ENCODE measurements at places on chromosomes 7 and 10.

GRCh38 chr7:153297141-153297540 lies 537.6 kb downstream of the ACTR3B start:
- peak; percentile 50 for DNase-seq

DNA sequence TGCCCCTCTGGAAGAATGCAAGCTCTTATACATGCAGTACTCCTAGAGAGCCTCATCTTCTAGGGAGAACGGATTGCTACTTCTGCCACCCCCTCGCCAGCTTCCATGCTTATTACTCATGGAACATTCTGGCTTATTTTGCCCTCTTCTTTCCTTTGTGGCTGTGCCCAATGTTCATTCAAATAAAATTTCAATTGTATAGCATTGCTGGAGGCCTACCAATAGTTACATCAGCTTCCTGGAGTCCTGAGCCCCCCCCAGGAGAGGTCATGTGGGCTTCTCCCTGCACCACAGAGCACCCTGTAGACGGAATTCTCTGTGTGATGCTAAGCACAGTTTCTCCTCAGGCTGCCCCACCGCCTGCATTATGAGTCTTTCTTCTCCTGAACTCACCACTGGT lies 1094.0 kb downstream of the KCNMA1 start:
- DNase-seq, result peak; percentile 36

- DNase-seq, result no peak
These were observed 45.5 kb upstream of the ZNF716 start for GRCh38 chr7:57404343-57404966.

- no peak for DNase-seq
These were observed 160.7 kb downstream of the PTPN20 start for GRCh38 chr10:47071891-47072290.

DNA sequence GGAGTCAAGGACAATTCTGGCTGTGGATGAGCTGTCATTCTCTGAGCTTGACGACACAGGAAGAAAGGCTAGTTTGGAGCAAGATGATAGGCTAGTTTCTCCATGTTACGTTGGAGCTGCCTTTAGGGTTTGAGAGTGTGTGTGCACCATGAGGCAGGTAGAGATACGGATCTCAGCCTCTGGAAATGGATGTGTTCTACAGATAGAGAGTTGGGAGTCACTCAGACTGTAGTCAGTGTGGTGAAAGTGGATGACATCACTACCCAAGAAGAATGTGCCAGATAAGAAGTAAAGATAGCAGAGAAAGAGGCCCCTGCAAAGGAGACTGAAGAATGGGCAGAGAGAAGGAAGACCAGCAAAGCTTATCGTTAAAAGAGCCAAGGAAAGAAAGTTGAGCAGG lies 42.4 kb downstream of the PNLIPRP3 start:
- no peak for DNase-seq

- DNase-seq, result no peak
These were observed 11.0 kb downstream of the SVIL start for GRCh38 chr10:29623797-29624196.

- no peak for DNase-seq
These were observed 165.8 kb downstream of the CACNB2 start for GRCh38 chr10:18306031-18306430.

DNA sequence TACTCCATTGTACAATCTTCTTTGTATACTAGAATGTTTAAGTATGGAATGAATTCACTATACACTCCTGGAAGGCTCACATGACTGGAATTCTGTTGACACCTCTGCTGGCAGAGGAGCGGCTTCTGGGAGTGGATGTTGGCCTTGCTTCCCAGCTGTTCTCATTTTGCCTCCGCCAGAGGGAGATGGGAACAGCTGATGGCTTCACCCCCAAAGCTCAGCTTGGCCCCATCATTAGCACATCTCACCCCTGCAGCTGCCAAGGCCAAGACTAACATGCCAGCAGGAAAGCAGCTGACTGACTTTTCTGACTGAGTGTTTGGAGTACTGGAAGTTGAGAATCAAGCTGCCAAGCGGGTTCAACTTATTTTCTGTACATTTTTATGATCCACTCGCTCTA lies 15.1 kb downstream of the ADAM12 start:
- DNase-seq, result no peak

DNA sequence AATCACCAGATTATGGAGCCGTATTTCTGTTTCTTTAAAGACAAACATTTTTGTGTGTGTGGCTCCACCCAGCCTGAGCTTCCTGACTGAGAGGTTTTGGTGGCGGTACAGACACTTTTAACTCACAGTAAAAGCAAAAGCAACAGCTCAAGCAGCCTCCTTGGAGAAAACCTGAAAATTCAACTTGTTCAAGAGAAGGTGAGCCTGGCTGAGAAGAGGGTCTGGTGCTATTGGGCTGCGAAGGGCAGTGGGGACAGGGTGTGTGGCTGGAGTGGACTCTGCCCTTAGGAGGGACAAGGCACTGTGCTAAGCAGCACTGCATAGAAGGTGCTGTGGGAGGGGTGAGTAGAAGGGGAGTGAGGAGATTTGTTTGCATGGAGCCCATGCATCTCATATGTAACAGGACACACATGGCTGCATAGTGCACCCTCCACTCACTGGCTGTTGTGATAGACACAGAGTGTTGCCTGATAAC lies at the start of gene GIMAP7:
TSS of gene GIMAP7 (plus strand) at position 125 of the 475 bp plus-strand sequence. CDS start 5,103 bp downstream, outside the sequence.
- no peak for DNase-seq

DNA sequence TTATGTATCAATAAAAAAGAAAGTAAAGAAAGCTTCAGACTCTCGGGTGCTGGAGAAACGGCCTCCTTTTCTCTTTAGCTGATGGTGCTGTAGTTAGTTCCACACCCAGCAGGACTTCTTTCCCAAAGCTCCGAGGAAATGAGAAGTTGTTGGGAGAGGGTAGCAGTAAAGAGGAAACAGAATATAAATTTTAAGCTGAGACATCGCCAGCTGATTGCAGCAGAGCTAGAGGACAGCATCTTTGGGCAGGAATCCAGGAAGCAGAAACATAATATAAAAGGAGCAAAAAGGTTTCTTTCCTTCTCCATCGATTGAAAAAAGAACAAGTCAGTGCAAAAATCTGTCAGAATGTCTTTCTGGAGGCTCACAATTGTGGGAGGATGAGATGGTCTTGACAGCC lies 616.9 kb upstream of the FOXK1 start:
- DNase-seq, result peak; percentile 5

DNA sequence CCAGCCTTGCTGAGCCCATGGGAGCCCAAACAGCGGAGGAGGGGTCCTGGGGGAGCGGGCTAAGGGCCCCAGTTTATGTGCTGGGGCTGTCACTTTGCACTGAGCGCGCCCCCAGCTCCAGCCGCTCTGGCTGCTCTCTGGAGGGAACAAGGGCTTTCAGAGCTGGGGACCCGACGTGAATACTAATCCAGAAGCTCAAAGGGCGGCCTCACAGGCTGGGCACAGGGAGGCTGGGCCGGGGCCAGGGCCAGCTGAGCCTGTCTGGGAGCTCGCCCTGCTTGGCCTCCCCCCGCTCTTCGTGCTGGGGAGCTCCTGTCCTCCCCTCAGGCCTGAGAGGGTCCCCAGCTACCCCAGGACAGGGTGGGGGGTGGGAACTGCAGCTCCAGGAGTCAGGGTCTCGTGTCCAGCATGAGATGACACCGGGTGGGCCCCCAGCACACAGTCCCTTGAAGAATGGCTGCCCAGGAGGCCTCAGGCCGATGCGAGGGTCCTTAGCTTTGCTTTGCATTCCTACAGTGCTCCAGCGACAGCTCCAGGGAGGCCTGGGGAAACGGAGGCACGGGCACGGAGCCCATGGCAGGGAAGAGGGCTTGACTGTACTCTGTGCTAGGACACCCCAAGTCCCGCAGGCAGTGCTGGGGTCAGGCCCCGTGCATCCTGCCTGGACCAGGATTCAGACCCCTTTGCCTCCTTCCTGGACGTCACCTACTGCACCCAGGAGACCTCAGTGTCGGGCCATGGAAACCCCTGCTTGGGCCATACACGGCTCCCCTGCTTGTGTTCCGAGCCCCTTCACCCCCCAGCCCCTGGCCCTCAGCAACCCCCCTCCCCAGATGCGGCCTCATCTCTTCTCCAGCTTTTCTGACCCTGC lies 5.8 kb upstream of the AMZ1 start:
- DNase-seq, result no peak

DNA sequence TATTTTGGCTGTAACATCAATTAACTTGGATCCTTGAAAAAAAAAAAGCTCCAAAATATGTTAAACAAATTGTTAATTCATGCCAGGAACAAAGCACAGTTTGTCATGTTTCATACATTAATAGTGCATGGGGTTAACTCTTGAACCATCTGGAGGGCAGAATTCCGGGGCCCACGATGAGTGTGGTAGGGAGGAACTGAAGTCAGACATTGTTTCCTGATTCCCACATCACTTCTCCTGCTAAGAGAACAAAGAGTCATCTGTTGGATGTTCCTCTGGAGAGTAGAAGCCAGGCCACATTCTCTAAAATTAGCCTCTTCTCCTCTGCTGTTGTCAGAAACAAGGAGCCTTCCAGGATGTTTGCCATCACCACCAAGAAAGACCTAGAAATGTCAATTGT lies 54.6 kb downstream of the TMEM178B start:
- peak; percentile 69 for DNase-seq

GRCh38 chr10:61765176-61766087 lies 102.7 kb downstream of the CABCOCO1 start:
- no peak for DNase-seq

DNA sequence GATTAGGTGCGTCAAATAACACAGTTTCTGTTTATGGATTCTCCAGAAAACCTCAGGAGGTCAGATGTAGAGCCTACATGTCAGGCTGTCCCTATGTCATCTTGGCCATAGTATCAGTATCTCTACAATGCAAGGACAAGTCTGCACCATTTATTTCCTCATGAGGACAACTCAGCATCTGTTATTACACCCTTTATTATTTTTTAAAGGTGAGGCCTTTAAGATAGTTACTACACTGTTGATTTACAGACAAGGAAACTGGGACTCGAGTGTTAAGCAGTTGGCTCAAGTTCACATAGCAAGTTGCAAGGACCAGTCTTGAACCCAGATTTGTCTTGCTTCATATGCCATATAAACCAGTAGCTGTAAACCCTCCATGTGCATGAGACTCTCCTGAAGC lies 23.2 kb upstream of the PPA1 start:
- DNase-seq, result no peak

DNA sequence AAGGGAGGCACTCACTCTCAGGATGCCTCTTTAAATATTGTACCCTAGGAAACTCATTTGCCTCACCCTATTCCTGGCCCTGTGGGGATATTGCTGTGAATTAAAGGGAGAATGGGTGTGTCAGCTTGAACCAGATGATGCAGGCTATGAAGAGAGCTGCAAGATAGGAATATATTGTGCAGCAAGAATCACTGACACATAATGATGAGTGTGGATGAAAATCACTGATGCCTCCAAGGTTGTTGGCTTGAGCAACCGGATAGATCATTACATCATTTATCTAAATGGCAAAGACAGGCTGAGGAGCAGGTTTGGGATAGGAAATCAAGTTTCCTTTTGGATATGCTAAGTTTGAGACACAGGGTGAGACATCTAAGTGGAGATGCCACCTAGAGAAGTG lies 6.2 kb downstream of the SLC26A4 start:
- DNase-seq, result no peak

GRCh38 chr7:5693529-5693928 lies 87.9 kb downstream of the RNF216 start:
- DNase-seq, result peak; percentile 34

GRCh38 chr7:91976743-91977142 lies 36.1 kb downstream of the AKAP9 start:
- no peak for DNase-seq

- DNase-seq, result no peak
These were observed 121.7 kb downstream of the WDFY4 start for GRCh38 chr10:48806342-48806741.

DNA sequence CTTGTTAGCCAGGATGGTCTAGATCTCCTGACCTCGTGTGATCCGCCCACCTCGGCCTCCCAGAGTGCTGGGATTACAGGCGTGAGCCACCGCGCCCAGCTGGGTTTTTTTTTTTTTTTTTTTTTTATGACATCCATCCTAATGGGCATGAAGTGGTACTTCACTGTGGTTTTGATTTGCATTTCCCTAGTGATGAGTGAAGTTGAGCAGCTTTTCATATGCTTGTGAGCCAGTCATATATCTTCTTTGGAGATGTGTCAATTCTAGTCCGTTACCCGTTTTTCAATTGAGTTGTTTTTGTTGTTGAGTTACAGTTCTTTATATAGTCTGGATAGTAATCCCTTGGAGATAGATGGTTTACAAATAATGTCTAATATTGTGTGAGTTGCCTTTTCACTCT lies 127.7 kb downstream of the SMURF1 start:
- no peak for DNase-seq

DNA sequence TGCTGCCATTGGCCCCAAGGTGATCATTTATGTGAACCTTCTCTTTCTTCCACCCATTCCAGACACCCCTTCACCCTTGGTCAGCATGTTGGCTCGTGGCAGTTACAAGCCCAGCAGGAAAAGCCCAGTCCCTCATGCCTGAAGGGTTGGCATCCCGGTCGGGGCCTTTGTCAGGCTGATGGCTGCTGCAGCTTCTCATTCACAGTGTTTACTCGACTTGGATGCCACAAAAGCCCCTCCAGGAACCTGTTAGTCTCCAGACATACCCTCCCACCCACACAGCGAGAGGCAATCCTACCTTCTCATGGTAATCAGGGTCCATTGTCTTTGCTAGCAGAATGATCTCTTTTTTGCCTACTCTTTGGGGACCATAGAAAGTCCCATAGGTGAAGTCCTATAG lies 200.8 kb upstream of the PFKP start:
- no peak for DNase-seq

GRCh38 chr7:43790006-43790405 lies 31.5 kb downstream of the BLVRA start:
- DNase-seq, result no peak

GRCh38 chr10:102726274-102726673 lies 11.8 kb downstream of the SFXN2 start:
- DNase-seq, result no peak

GRCh38 chr10:95517536-95518454 lies 43.4 kb downstream of the SORBS1 start:
- peak; percentile 60 for DNase-seq

DNA sequence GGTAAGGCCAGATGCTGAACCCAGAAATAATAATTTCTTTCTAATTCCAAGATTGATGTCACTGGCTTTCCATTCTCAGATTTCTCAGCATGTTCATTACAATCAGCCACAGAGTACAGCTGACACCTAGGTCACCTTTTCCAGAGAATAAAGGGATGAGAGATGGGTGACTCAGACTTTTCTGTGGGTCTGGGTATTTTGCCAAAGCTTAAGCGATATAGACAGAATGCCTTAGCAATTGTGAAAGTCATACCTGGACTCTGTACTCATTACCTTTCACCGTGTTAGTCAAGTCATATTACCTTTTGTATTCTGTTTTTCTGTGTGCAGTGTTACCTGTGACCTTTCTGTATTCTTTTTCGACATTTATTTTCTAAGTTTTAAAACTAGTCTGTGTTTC lies 10.6 kb upstream of the PRTFDC1 start:
- DNase-seq, result peak; percentile 83

DNA sequence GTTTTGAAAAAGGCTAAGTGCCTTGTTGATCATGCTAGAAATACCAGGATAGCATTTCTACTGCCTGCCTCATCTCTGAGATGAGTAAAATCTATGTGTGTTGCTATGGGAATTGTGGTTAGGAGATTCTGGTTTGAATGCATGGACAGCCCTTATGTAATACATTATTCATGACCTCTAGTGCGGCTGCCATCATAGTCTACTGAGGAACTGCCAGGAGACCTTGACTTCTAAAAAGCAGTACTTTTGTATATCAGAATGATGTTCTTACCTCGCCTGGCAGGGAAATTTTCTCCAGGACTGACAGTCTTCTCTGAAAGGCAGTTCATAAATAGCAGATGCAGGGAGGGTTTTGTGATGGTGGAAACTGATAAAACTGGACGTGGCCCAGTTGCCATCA lies 248.5 kb downstream of the NSUN6 start:
- DNase-seq, result no peak

GRCh38 chr10:73414230-73414945 lies 530 bp upstream of the ANXA7 start:
- DNase-seq, result no peak

Data from HT1080 (cell line).